ENCODE measurements at places on chromosomes 11 and 22. TPM values are rescaled to one million over a fixed set of nuclear protein-coding genes. Genes with fewer than 3 reads are reported as not detected.

DNA sequence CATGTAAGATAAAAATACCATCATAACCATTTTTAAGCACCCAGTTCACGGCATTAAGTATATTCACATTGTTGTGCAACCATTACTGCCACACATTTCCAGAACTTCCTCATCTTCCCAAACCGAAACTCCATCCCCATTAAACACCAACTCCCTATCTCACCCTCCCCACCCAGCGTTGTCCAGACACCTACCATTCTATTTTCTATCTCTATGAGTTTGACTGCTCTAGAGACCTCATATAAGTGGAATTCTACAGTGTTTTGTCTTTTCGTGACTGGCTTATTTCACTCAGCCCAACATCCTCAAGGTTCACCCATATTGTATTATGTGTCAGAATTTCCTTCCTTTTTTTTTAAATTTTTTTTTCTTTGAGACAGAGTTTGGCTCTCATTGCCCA is 45.2 kb downstream of the PPFIA1 start:
- no peak for DNase-seq
- peaks cover 11% of the 10 kb centered on the region for H3K36me3 ChIP-seq
- H3K4me3 ChIP-seq: no peak overlapping the region
- no peaks in the 10 kb centered on the region for H3K27me3 ChIP-seq
- no peaks in the 10 kb centered on the region for H3K4me1 ChIP-seq

- no peak overlapping the region for H3K4me3 ChIP-seq
- H3K36me3 ChIP-seq: peaks cover 48% of the 10 kb centered on the region
- H3K27me3 ChIP-seq: no peaks in the 10 kb centered on the region
- no peak for DNase-seq
Observed at GRCh38 chr22:36280379-36280778, 27.4 kb downstream of the APOL1 start.

DNA sequence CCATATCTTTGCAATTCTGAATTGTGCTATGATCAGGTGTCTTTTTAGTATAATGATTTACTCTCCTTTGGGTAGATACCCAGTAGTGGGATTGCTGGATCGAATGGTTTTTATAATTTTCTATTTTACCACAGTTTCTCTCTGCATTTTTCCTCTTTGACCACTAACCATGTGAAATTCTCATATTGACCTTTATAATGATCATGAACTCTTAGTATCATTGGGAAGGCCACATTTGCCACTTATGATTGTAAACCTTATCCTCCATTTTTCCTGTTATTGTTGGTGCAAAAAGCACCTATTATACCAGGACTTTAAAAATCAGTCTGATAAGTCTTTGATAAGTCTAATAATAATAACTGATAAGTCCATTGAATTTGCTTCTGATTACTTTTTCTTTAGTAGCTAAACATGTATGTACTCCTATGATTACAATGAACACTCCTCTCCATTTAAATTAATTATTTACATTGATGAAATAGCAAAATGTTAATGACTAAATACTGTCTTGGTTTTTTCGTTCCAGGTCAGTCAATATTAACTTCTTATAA is 9.6 kb downstream of the NEAT1 start:
- no peak for DNase-seq
- peaks cover 13% of the 10 kb centered on the region for H3K4me1 ChIP-seq
- H3K27ac ChIP-seq: no peak overlapping the region
- peaks cover 25% of the 10 kb centered on the region for H3K36me3 ChIP-seq

MYEOV gene
- not detected for total RNA-seq

OR4C15 gene
- total RNA-seq: not detected

CBLIF gene
- 2.6 TPM for total RNA-seq

C11orf87 gene
- total RNA-seq: not detected
